ENCODE measurements at places on chromosomes 13 and 19.

GRCh38 chr19:14795078-14795721 is 16.8 kb upstream of the ADGRE2 start:
- no peak for DNase-seq

DNA sequence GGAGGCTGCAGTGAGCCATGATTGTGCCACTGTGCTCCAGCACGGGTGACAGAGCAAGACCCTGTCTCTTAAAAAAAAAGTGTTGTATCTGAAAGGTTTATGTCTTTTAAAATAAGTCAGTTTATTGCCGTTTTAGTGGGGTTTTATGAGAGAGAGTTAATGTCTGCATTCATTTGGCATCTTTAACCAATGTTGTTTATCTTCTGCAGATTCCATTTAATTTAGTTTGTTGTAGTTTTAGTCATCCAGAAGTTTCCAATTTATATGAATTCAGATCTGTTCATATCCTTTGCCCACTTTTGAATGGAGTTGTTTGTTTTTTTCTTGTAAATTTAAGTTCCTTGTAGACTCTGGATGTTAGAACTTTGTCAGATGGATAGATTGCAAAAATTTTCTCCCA is 36.7 kb upstream of the LPAR6 start:
- DNase-seq: no peak

DNA sequence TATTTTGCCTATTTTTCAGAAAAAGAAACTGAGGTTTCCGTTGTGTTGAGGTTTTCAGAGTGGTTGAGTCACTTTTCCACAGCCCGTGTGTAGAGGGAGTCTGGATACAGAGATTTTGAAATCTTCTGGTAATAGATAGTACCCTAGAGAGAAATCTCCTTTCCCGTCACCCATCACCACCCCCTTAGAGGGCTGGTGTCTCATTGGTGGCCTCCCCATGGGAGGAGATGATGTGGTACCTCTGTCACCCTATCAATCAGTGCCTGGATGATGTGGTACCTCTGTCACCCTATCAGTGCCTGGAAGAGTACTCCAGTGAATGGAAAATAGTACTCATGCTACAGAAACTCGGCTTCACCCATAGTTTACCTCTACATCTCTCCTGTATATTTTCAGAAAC is 42.2 kb upstream of the SERP2 start:
- DNase-seq: no peak

DNA sequence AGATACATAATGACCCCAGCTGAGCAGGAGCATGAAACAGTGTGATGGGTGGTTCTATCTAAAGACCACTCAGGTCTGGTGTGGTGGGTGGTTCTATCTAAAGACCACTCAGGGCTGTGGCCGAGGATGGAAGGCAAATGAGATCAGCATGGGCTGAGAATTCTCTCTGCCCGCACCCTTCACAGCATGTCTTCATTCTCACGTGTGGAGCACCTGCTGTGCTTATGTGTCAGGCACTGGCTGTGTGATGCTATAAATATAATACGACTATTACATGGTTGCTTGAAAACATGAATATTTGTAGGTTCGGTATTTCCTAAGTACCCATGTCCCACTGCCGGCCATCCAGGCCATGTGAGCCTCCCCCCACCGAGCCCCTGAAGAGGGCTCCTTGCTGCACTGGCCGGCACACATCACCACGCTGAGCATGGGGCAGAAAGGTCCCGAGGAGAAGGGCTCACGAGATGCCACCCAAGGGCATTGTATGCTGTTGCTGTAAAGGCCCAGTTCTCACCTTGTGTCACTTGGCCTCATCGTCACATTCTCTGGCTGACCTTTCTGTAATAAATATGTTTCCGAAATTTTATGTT is 810.2 kb downstream of the UQCRFS1 start:
- DNase-seq: no peak

DNA sequence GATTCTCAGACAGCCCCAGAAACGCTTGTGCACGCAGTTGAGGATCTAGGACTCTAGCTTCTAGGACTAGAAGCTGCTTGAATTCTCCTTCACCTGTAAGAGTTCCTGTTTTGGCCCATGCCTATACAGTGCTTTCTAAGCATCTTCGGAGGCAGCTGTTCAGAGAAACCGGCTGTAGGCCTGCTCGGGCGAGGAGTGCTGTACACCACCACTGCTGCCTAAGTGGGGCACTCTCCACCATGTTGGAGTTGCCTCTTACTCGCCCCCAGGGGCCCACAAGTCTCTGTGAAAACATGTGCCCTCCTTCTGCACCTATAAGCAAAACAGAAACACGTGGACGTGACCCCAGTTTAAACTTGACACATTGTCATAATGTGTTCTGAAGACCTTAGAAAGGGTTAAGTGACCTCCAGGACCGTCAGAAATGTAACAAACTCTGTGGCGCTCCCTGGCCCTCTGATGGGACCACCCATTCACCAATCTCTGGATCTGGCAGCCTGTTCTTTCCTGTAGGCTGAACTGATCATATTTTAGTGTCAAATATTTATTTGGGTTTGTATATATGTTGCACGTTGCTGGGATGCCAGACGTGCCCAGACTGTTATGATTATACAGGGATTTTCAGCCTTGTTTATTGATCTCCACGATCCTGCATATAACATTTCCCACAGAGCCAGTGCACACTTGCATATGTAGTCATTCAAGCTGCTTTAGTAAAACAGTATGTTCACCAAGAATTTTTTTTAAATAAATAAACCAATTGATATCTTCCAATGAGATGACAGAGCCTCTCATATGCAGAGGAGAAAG is 60.8 kb downstream of the C13orf42 start:
- DNase-seq: peak; percentile 25

DNA sequence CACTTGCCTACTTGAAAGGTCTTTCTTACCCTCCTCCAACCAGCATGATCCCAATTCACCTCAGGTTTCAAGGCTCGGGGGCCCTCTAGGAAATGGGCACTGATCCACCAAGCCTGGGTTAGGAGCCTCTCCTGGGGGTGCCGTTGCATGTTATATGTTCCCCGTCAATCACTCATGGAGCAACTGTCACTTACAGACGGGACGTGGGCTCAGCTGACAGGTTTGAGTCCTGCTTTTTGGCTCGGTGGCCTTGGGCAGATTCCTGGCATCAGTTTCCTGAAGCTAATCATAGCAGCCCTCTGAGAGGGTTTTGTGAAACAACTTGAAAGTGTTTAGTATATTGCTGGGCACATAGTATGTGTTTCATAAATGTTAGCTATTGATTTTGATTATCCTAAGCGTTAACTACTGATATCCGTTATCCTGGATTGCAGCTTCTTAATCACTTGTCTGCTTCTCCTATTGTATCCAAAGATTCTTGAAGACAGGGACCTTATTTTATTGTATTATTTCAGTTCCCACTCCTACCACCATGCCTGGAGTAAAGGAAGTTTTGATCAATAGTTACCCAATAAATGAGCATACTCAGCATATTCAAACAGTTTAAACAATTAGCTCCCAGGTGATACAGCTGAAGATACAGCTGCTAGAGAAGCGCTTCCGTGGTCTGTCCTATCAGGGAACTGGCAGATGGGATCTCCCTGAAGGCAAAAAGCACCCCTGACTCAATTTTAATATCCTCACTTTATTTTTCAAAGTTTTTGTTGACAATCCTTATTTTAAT is 57.9 kb downstream of the RFC3 start:
- no peak for DNase-seq

- DNase-seq: peak; percentile 36
Measured at GRCh38 chr13:99774644-99775043, 196.9 kb downstream of the ZIC5 start.

- no peak for DNase-seq
Measured at GRCh38 chr19:29325241-29325975, 112.5 kb upstream of the UQCRFS1 start.

DNA sequence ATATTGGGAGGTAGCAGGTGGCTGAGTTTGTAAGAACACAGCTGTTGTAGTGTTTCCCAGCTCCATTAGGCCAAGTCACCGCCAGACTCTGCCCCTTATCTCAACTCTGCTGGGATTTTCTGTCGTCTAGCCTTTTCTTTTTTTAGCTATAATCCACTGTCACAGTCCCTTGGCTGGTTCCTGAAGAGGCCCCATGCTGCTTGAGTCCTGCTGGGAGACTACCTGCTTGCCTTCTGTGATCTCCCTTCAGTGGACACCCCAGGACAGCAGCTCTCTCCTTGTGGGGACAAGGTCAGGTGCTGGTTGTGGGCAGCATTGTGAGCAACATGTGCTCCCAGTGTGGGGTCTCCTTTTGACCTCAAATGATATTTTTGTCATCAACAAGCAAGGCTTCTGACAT is 195.0 kb upstream of the ATXN8OS start:
- no peak for DNase-seq

GRCh38 chr13:80778297-80778696 is 437.4 kb upstream of the SPRY2 start:
- DNase-seq: no peak

DNA sequence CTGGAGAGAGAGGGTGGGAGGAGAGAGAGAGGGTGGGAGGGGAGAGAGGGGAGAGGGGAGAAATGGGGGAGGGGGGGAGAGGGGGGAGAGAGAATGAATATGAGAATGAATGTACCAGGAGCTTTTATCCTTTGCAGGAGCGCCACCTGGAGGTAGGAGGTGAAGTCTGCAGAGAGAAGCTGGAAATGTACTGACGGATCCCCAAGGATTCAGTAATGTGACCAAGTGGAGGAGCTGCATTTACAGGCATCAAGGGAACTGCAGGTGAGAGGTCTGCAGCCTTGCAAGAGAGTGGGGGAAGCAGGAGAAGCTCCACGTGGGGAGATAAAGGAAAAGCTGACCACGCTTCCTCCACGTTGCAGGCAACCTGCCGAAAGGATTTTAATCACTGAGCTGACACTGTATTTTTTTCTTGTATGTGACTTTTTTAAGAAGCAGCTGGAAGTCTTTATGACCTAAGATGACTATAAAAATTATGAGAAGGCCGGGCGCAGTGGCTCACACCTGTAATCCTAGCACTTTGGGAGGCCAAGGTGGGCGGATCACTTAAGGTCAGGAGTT is 33.7 kb downstream of the VSTM1 start:
- peak; percentile 61 for DNase-seq

DNA sequence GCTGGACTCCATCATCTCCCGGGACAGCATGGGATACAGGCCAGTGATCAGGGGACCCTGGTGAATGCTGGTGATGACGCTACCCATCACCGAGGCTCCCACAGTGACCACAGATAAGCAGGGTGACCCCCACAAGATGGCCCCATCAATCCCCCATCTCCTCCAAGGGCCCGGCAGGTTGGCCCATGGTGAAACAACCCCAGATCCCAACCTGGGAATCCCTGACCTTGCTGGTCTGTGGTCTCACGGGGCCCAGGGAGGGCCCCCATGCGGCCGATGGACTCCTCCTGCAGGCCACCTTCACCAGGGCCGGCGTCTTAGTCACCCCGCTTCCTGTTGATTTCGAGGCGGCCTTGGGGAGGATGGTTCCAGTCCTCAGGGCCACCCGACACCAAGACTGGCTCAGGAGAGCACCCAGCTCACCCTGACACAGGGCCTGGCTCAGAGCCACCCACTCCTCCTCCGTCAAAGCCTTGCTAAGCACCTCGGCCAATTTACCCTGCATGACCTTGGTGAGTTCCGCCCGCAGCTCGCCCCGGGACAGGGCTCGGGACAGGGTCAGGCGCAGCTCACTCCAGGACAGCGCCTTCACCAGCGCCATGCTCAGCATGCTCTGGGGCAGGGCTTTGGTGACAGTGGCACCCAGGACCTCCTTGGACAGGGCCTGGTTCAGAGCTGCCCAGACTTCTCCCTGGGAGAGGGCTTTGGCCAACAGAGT is 10.0 kb downstream of the IQCN start:
- no peak for DNase-seq

DNA sequence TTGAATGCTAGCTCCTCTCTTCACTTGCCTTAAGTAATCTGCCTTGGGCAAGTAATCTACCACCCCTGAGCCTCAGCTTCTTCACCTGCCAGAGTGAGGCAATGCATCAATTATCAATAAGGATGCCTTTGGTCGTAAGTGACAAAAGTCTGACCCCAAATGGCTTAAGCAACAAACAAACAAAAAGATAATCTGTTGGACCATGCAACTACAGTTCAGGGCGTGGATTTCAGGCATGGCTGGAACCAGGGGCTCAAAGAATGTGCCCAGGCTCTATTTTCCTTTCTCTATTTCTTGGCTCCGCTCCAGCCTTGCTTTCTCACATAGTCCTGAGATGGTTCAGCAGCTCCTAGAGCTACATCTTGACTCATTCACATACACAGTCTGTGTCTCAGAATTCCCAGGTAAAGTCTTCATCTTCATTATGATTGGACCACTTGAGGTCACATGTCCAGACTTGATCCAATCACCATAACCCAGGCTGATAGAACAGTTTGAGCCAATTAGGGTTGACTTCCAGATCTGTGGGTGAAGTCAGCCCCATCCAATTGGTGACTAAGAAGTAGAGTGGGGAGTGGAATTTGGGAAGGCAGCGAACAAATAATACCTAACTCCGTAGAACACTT is 29.6 kb downstream of the ACSBG2 start:
- DNase-seq: peak; percentile 3

- DNase-seq: no peak
Measured at GRCh38 chr13:42272804-42273175, 838 bp downstream of the AKAP11 start.

Data from fibroblast of skin of scalp (primary cell).